Activated T-cell treated with anti-CD3 and anti-CD28 coated beads, Interleukin-2, amount 50 U/mL, for 1 hour (primary cell): ENCODE measurements at places on chromosomes 2 and 18.

GRCh38 chr2:35184471-35184870 is 1171.1 kb upstream of the CRIM1 start:
- no peak for DNase-seq

GRCh38 chr18:44556296-44556695 is 124.4 kb upstream of the SETBP1 start:
- DNase-seq = no peak

- peak; percentile 44 for DNase-seq
Observed at GRCh38 chr18:23237524-23238151, 102.4 kb downstream of the CABLES1 start.

GRCh38 chr2:16034151-16034974 is 94.0 kb downstream of the MYCN start:
- no peak for DNase-seq

- DNase-seq = no peak
Observed at GRCh38 chr2:100423631-100424030, 6.2 kb upstream of the CHST10 start.

DNA sequence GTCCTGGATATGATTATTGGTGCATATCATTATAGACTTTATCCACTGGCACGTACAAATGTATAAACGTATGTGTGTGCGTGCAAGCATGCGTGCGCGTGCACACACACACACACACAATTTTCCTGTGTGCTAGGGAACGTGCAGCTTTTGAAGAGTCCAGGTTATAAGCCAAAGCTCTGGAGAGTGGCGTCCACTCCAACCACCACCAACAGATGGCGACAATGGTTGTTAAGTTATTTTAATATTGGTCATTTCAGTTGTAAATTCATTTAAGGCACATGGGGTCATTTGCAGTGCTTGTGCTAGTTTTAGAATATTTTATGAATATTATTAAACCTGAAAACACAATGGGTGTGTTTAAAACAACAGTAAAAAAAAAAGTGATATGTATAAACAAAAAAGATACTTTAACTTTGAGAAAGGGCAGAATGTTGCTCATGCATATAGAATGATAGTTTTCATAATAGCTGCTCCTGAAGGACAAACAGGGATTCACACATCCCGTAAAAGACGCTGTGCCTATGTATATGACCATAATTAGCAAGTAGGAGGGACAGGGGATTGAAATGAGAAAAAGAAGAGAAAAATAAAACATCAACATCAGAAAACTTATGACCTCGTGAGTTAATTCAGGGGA is 124.2 kb upstream of the ITGB6 start:
- peak; percentile 55 for DNase-seq

GRCh38 chr2:222105046-222105445 is 193.8 kb downstream of the PAX3 start:
- DNase-seq = no peak

GRCh38 chr2:240720686-240721595 is 29.3 kb downstream of the AQP12A start:
- no peak for DNase-seq

GRCh38 chr2:100235098-100235497 is 87.2 kb downstream of the LONRF2 start:
- peak; percentile 40 for DNase-seq

GRCh38 chr2:118667348-118667747 is 180.1 kb downstream of the EN1 start:
- DNase-seq = no peak

GRCh38 chr2:36569267-36569856 is 28.6 kb downstream of the FEZ2 start:
- no peak for DNase-seq

- DNase-seq = no peak
Observed at GRCh38 chr2:65334714-65335113, 97.7 kb downstream of the SPRED2 start.

DNA sequence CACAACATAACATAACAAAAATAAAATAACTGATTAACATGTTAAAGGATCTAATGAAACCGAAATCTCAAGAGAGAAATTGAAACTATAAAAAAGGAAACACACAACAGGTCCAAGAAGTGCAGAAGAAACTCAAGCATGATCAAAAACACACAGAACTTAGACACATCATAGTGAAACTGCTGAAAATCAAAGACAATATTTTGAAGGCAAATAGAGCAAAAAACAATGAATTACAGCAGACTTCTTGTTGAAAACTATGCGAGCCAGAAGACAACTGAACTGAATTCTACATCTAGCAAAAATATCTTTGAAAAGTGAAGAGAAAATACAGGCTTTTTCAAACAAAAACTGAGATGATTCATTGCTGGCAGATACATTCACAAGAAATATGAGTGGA is 61.3 kb downstream of the UGP2 start:
- DNase-seq = no peak

DNA sequence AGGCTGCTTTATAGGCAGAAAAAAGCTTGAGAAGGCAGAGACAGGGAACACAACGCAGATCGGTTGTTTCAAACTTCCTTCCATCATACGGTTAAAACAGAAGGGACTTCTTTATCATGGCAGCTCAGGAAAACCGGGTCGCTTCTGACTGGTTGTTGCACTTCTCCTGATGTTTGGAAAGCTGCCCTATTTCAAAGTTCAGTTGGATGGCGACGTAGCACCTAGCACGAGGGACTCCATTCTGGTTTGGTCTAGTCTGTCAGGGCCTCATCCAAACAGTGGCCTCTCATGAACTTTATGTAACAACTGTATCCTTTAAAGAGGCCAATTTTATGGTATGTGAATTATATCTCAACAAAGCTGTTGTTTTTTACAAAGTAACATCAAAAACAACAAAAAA is 210.1 kb upstream of the RAB12 start:
- no peak for DNase-seq

GRCh38 chr2:163466331-163467250 is 269.2 kb downstream of the FIGN start:
- DNase-seq = no peak

GRCh38 chr2:190948671-190949070 is 65.3 kb downstream of the STAT1 start:
- DNase-seq = no peak

- no peak for DNase-seq
Observed at GRCh38 chr18:52888014-52888413, 548.0 kb downstream of the DCC start.

DNA sequence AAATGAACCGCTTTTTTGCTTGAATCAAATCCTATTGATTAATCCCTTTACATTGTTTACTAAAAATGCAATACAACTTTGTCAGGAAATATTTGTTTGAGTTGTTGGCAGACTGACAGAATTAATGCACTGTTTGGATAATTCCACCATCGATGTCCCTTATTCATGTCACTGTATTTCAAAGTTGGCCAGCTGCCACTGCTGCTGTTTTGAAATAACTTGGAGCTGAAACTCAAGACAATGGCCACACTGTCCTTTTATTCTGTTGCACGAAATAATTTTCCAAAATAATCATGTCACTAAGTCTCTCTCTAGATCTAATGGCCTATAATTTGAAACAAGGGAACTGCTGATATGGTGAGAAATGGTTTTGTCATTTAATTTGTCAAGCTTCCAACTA is 55.2 kb upstream of the PAX3 start:
- no peak for DNase-seq

DNA sequence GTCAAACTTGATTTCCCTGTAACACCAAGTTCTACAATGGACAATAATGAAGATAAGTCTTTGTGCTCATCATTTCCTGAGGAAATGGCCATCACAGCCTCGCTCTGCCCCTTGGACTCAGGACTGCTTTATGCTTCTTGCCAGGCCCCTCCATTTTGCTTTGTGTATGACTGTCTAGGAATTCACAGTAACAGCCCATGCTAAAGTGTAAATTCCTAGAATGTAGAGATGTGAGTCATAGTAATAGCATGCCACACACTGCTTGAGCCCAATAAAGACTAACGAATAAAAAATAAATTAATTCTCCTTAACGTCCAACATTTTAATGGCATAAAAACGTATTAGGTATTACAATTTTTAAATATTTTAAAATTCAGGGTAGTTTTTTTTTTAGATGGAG is 226.5 kb downstream of the PID1 start:
- no peak for DNase-seq

- DNase-seq = no peak
Observed at GRCh38 chr18:14974088-14974487, 226.1 kb downstream of the ANKRD30B start.

DNA sequence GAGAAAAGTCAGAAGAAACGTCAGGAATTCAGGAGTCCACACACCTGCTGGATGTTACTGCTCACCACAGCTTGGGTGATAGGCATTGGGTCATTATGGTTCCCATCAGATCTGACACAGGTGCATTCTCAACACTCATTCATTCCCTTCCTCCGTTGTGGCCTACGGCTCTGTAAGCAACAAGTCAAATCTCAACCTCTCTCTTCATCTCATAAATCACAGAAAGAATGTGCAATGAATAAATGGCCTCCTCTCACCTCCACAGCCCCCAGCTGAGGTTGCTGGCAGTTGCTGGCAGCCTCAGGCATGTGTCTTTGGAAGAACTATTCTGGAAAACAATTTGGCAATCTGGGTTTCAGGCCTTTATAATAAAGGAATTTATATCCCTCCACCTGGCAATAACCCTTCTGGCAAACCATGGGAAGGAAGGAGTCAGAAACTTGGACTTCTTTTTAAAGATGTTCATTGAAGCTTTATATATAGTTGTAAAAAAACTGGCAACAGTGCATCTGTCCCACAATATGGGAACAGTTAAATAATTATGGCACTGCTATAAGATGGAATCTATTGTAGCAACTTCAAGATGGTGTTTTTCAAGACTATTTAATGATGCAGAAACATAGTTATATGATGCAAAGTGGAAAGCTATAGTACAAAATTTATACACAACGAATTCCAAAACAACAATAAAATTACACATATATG is 175.4 kb downstream of the ANAPC1 start:
- no peak for DNase-seq

DNA sequence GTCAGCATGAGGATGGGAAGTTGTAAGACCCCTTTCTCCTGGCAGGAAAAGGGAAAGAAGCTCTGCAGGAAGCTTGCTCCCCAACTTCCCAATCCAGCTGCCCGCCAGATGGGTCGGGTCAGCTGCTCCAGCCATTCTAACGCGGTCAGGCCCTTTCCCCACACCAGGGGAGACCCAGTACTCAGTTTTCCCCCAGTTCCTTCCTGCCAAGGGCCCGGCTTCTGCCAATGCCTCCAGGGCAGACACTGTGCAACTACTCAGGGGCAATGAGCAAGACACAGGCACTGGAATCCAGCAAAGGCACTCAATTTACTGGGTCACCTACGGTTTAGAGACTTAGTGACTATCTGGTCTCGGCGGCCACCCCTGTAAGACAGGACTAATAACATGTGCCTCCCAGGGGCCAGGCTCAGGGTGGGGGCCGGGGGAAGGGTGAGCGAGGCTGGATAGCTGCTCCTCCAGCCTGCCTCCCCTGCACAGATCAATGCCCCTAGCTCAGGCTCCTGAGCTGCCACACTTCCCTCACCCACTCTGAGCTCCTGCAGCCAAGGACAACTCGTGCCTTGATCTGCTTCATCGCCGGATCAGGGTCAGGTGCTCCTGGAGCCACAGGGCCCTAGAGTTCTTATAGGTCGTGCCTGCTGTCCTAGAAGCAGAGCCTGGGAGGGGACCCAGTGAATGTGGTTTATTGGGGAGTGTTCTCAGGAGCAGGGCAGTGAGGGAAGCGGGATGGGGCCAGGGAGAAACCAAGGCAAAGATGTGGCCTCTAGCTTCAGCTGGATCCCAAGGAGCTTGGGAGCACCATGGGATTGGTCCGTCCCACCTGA is 171.1 kb downstream of the ZFP36L2 start:
- no peak for DNase-seq
